ENCODE measurements at places on chromosomes 12 and 14. TPM values are rescaled to one million over a fixed set of nuclear protein-coding genes. Genes with fewer than 3 reads are reported as not detected.

Gene SFSWAP
- total RNA-seq: 50.8 TPM

- peaks cover 16% of the 10 kb centered on the region for H3K4me1 ChIP-seq
- H3K27ac ChIP-seq: no peak within 1 kb of the TSS
- H3K27me3 ChIP-seq: no peaks in the 10 kb centered on the region
- H3K36me3 ChIP-seq: no peaks in the 10 kb centered on the region
- H3K4me3 ChIP-seq: no peak within 1 kb of the TSS
Observed at GRCh38 chr14:53956427-53957201, at the start of gene BMP4. TSS of gene BMP4 (minus strand) at chr14:53956825. CDS start at chr14:53952222, 4,603 bp downstream.

- H3K27me3 ChIP-seq: no peaks in the 10 kb centered on the region
- no peak overlapping the region for H3K27ac ChIP-seq
- no peak overlapping the region for H3K4me3 ChIP-seq
- H3K4me1 ChIP-seq: no peaks in the 10 kb centered on the region
- H3K36me3 ChIP-seq: no peaks in the 10 kb centered on the region
Observed at GRCh38 chr12:46547421-46548354, 175.1 kb upstream of the SLC38A2 start.

Gene DDN
- not detected for total RNA-seq

GRCh38 chr12:56082967-56083366 is 3.0 kb downstream of the ERBB3 start:
- H3K36me3 ChIP-seq: no peaks in the 10 kb centered on the region
- H3K4me3 ChIP-seq: no peak overlapping the region
- no peaks in the 10 kb centered on the region for H3K27me3 ChIP-seq

DNA sequence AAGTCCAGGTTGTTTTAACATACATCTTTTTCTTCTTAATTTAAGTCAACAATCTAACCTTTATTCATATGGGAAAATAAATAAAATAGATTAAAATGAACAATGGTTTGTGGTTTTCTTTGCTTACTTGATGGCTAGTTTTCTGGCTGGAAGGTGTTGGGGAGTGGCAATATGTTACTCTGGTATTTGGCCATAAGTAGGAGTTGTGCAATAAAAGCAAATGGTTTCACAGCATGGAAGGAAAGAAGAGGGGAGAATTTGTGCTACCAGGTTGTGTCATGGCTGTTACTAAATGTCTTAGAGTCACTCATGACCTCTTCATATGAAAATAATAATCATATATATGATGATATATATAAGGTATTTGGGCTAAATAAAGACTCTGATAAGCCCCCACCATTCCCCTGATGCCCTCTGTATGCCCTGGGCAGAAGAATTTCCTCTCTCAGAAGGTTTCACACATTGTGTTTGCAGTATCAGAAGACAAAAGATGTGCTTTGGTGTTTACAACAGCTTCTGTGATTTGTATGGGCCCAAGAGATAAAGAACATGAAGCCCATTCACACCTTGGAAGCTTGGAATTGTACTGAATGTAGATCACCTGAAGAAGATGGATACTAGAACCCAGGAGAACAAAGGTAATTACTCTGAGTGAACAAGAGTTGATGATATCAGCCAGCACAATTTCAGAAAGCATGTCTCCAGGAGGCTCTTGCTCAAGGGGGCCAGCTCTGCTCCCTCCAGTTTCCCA is 160.9 kb downstream of the ALG10B start:
- no peak overlapping the region for H3K4me3 ChIP-seq
- DNase-seq: no peak
- no peak overlapping the region for H3K27ac ChIP-seq
- no peaks in the 10 kb centered on the region for H3K4me1 ChIP-seq
- H3K36me3 ChIP-seq: no peaks in the 10 kb centered on the region

- H3K4me1 ChIP-seq: no peaks in the 10 kb centered on the region
- no peak overlapping the region for H3K27ac ChIP-seq
- H3K27me3 ChIP-seq: no peaks in the 10 kb centered on the region
- H3K4me3 ChIP-seq: no peak overlapping the region
Observed at GRCh38 chr14:20999591-20999990, 498 bp downstream of the SLC39A2 start.

Gene KRT2
- total RNA-seq: not detected

- no peak overlapping the region for H3K4me3 ChIP-seq
- no peak for DNase-seq
- no peak overlapping the region for H3K27ac ChIP-seq
- no peaks in the 10 kb centered on the region for H3K36me3 ChIP-seq
- H3K27me3 ChIP-seq: no peaks in the 10 kb centered on the region
- peaks cover 3% of the 10 kb centered on the region for H3K4me1 ChIP-seq
Observed at GRCh38 chr12:76265424-76266180, 82.6 kb downstream of the BBS10 start.

GRCh38 chr14:24965578-24965933 is 84.4 kb downstream of the STXBP6 start:
- no peak for DNase-seq
- no peak overlapping the region for H3K4me3 ChIP-seq

- H3K4me3 ChIP-seq: peak overlapping the region; percentile 86
- H3K27ac ChIP-seq: peak overlapping the region; percentile 99
- H3K4me1 ChIP-seq: peaks cover 36% of the 10 kb centered on the region
- peaks cover 17% of the 10 kb centered on the region for H3K36me3 ChIP-seq
- DNase-seq: peak; percentile 77
Observed at GRCh38 chr12:6605421-6606330, 1.5 kb downstream of the CHD4 start.

GRCh38 chr12:124940143-124940392 is 25.6 kb upstream of the UBC start:
- DNase-seq: no peak
- no peaks in the 10 kb centered on the region for H3K27me3 ChIP-seq
- no peak overlapping the region for H3K4me3 ChIP-seq

Gene ING4
- total RNA-seq: 58.2 TPM

DNA sequence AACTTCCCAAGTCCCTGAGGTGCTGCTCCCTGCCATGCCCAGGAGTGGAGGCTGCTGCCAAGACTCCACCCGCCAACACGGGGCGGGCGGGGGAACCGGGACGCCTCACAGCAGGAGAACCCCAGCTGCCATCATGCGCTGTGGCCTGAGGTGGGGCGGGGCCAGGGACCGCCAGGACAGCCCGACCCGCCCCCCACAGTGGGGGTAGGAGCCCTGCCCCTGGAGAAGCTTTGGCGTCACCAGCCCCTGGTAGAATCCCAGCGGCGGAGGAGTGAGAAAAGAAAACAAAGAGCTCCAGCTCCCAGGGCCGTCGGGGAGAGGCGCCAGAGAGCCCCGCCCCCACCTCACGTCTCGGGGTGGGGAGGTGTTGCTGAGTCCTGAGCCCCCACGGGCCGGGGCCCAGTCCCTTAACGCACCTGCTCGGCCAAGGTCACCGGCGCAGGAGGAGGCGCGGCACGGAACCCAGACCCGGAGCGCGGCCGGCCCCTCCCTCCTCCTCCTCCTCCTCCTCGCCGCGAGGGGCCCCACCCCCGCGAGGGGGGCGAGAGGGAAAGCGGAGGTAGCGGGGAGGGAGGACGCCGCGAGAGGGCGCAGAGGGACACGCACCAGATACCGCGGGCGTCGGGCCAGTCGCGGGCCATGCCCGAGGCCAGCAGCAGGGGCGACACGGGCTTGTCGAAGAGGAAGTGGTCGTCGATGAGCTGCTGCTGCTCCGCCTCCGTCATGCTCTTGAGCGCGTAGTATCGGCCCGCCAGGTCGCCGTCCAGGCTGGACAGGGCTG is 1.8 kb downstream of the CKB start:
- no peaks in the 10 kb centered on the region for H3K27me3 ChIP-seq
- H3K4me3 ChIP-seq: peak overlapping the region; percentile 66
- no peaks in the 10 kb centered on the region for H3K36me3 ChIP-seq
- peak overlapping the region; percentile 98 for H3K27ac ChIP-seq
- peak; percentile 97 for DNase-seq
- H3K4me1 ChIP-seq: peaks cover 53% of the 10 kb centered on the region

DNA sequence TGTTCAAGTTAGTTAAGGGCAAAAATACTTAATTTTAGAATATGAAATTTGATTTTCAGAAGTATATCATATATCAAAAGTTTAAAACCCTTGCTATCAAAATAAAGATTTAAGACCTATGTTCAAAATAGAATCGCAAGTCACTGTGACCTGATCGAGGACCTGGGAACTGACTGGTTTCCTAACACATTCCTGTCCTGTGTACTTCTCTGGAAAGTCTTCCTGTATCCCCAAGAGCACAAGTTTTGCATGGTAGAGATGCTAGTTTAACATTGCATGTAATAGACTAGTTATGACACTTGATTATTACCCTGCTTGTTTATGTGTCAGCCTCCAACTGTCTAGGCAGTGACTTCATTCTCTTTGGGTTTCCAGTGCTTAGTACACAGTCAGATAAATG is 30.3 kb downstream of the BCAT1 start:
- no peaks in the 10 kb centered on the region for H3K27me3 ChIP-seq
- no peak overlapping the region for H3K4me3 ChIP-seq
- H3K36me3 ChIP-seq: no peaks in the 10 kb centered on the region
- no peak for DNase-seq
- no peaks in the 10 kb centered on the region for H3K4me1 ChIP-seq

DNA sequence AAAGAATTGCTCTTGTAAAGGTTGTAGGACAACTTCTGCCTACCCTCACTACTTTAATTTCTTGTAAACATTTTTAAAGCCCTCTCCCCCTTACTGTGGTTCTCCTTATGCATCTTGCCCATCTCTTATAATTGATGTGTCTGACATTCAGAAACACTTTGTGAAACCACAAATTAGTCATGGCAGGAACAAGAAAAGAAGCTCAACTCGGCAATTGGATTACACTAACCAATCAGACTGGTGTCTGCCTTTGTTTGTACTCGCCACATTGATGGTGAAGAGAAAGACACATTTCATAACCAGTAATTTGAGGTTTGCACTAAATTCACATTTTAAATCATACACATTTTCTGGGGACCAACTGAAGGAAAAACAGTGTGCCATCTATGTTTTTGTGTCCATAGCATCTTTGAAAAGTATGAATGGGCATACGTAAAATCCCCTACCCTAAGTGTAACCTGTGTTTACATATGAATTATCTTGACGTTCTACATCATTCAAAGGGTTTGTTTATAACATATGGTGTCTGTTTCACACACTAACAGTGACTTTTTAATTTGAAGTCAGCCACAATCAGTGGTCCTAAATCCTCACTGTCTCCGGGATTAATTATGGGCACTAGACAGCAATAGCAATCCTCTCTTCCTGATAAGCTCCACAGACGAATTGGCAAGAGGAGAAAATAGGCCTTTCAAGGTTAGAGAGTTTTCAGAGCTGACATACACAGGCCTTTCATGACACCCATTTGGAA is 49.9 kb downstream of the OTX2 start:
- H3K27ac ChIP-seq: no peak overlapping the region
- no peak for DNase-seq
- H3K27me3 ChIP-seq: no peaks in the 10 kb centered on the region
- no peak overlapping the region for H3K4me3 ChIP-seq
- no peaks in the 10 kb centered on the region for H3K4me1 ChIP-seq

- no peak overlapping the region for H3K27ac ChIP-seq
- no peaks in the 10 kb centered on the region for H3K4me1 ChIP-seq
- no peak overlapping the region for H3K4me3 ChIP-seq
- no peaks in the 10 kb centered on the region for H3K27me3 ChIP-seq
Observed at GRCh38 chr12:96177013-96177412, 17.2 kb upstream of the ELK3 start.

Gene PTGR2
- 32.7 TPM for total RNA-seq

Gene ESPL1
- total RNA-seq: 0.15 TPM

- no peak overlapping the region for H3K4me3 ChIP-seq
- H3K4me1 ChIP-seq: no peaks in the 10 kb centered on the region
- no peaks in the 10 kb centered on the region for H3K27me3 ChIP-seq
- DNase-seq: no peak
- peaks cover 16% of the 10 kb centered on the region for H3K36me3 ChIP-seq
Observed at GRCh38 chr12:62299617-62300016, 39.4 kb downstream of the USP15 start.

- no peak for DNase-seq
- no peaks in the 10 kb centered on the region for H3K27me3 ChIP-seq
- no peaks in the 10 kb centered on the region for H3K4me1 ChIP-seq
- no peak overlapping the region for H3K27ac ChIP-seq
- H3K4me3 ChIP-seq: no peak overlapping the region
- H3K36me3 ChIP-seq: no peaks in the 10 kb centered on the region
Observed at GRCh38 chr14:64581363-64581762, 31.6 kb downstream of the PPP1R36 start.

DNA sequence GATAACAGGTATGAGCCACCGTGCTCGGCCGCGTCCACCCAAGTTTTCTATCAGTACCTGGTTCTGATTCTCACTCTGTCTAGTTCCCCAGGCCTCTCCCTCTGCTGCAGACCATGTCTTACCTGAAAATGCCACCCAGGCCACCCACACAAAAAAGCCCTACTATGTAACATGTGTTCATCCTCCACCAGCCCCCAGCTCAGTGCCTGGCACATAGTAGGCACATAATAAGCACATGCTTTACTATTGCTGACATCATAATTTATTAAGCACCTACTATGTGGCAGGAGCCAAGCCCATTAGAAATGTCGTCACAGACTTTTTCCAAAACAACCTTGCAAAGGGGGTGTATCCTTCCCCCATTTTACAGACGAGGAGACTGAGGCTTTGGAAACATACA is 37.8 kb downstream of the CMKLR1 start:
- H3K27me3 ChIP-seq: no peaks in the 10 kb centered on the region
- no peaks in the 10 kb centered on the region for H3K36me3 ChIP-seq
- H3K4me1 ChIP-seq: peaks cover 23% of the 10 kb centered on the region
- H3K4me3 ChIP-seq: no peak overlapping the region
- no peak overlapping the region for H3K27ac ChIP-seq
- no peak for DNase-seq

- peaks cover 20% of the 10 kb centered on the region for H3K36me3 ChIP-seq
- no peak overlapping the region for H3K27ac ChIP-seq
- no peaks in the 10 kb centered on the region for H3K4me1 ChIP-seq
- DNase-seq: no peak
- no peak overlapping the region for H3K4me3 ChIP-seq
- no peaks in the 10 kb centered on the region for H3K27me3 ChIP-seq
Observed at GRCh38 chr12:116009805-116010204, 267.7 kb downstream of the MED13L start.

DNA sequence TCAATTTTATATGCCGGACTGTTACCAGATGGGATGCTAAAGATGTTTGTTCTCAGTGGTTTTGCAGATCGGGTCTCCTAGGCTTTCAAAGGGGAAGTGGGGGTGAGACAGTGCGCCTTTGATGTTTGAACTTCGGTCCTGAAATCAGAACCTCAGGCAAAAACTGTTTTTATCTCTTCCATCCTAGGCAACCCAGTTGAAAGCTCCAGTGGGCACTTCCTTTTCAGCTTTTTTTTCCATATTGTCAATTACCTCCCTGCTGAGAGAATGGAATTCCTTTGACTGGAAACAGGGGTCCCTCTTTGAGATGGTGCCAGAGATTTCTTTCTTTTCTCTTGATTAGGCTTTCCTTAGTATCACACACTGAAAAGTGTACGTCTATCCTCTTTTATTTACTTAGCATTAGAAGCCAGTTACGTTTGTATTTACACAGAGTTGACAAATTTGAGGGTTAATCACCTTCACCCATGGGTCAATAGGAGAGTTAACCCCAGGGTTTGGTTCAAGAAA is 40.0 kb downstream of the NUAK1 start:
- no peaks in the 10 kb centered on the region for H3K4me1 ChIP-seq
- H3K27ac ChIP-seq: no peak overlapping the region
- no peaks in the 10 kb centered on the region for H3K36me3 ChIP-seq
- no peaks in the 10 kb centered on the region for H3K27me3 ChIP-seq
- no peak overlapping the region for H3K4me3 ChIP-seq

GRCh38 chr12:45726603-45727300 is 2.8 kb upstream of the ARID2 start:
- H3K27me3 ChIP-seq: no peaks in the 10 kb centered on the region
- H3K4me3 ChIP-seq: peak overlapping the region; percentile 95
- peak; percentile 65 for DNase-seq
